ENCODE measurements at places on chromosomes 4 and X.

GRCh38 chr4:40066651-40067050 lies 10.0 kb downstream of the N4BP2 start:
- no peak for DNase-seq

GRCh38 chr4:17535242-17535641 lies 20.3 kb downstream of the CLRN2 start:
- DNase-seq = no peak

DNA sequence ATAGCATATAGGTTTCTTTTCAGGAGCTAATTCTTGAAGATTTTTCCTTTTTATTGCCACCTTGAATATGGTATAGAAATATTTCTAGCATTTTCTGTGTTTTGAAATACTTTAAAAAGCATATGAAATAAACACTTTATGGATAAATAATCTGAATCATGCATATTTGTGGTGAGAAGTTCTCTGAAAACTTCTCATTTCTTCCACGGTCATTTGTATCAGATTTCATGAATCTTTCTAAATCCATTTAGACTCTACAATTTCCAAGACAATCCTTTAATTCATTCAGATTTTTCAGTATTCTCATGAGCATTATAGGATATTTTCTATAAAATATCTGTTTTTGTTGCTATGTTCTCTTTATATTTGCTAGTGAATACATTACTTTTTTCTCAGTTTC lies 16.2 kb upstream of the CA5B start:
- DNase-seq = no peak

GRCh38 chrX:132664273-132664672 lies 175.4 kb upstream of the MBNL3 start:
- DNase-seq = no peak

DNA sequence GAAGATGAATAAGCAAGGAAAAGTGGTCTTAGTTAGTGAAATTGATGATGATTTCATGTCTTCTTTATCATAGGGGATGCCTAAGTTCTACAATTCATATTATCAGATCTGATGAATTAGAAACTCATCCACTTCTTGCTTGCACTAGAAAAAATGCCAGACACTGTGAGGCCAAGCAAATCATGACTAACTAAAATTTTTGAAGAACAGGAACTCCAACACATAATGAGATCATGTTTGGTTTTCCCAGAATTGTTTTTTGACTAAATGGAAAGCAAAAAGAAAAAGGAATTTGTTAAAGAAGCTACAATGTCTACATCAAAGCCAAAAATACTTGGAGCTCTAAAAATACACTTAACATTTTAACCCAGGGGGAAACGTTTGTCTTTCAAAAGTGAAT lies 120.4 kb downstream of the ARSF start:
- no peak for DNase-seq

DNA sequence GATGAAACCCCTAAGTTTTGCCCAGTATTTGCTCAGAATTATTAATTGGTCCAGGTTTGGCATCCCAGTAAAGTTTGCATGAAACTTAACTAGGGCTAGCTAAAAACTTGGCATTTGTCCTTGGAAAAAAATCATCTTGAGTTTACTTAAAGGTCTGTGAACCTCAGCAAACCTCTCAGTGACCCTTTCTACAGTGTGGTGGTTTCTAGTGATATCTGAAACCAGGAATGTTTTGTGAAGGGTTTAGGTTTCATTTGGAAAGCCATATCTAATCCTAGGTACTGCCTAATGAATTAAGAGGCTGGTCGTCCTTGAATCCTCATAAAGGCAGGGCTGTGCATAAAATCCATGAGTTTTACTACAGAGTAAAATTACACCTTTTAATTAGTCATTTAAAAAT lies 218.5 kb upstream of the ANKRD50 start:
- no peak for DNase-seq

DNA sequence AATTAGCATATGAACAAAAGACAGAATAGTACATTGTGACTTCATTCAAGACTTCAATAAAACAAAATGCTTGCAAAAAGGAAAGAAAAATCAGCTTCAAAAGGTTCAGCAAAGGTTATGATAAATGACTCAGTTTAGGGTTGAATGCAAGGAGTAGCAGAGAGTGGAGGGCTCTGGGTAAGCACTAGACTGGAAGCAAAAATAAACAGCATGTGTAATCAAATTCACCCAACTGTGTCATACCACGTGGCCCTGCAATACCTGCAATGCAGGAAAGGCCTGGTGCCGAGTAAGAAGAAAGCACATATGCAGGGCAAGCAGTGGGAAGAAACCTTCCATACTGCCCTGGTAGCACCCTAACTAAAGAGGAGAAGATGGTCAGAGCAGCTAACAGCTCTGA lies 88.7 kb downstream of the ATP11C start:
- DNase-seq = no peak

DNA sequence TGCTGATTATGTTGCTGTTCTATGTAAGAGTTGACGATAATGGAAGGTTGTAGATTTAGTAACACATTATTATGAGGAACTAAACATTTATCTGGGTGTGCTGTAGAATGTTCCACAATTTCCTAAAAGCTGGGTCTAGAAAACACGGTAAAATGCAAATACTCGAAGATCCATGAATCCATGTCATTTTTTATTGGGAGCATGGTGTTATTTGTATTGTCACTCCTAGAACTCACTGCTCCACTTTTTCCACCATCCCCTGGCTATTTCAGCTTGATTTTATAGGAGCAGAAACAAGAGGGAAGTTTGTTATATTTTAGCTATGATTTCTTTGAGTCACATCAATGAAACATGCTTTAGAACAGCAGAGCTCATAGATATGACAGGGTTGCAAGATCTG lies 155.0 kb upstream of the ANK2 start:
- DNase-seq = no peak

DNA sequence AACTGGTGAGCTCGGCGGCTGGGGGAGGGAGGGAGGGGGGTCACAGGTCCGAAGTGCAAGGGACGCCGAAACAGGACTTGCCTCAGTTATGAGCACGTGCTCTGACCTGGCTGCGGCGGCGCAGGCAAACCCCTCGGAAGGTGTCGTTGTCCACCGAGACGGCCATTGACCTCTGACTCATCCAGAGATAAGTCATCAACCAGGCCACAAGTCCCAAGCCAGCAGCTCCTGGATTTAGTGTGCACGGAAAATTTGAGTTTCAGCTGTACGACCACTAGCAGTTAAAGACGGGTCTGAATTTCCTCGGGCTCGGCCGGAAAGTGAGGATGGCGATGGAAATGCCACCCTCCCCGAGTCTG lies 674 bp downstream of the SH3D19 start:
- peak; percentile 39 for DNase-seq

DNA sequence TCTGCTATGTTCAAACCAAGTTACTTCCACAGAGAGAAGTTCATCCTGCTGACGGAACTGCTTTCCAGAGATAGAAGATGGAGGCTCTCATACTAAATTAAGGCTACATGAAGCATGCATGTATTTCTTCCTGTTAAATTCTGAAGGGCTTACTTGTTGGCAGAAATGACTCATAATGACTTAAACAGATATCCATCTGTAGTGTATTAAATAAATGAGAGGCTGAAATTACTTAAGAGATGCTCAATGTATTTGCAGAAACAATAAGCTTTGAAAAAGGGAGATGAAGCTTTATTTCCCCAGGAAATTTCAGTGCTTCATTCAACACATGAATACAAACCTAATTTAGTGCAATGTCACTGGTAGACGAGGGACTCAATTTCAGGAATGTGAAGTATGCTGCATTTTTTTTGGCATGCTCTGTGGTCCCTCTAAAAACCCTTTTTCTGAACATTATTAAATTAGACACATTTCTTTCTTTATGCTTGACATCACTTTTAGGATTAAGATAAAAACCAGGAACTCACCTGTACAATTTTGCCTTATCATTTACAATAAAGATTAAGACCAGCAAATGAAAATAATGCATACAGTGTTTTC lies 759.1 kb upstream of the POU3F4 start:
- DNase-seq = no peak

DNA sequence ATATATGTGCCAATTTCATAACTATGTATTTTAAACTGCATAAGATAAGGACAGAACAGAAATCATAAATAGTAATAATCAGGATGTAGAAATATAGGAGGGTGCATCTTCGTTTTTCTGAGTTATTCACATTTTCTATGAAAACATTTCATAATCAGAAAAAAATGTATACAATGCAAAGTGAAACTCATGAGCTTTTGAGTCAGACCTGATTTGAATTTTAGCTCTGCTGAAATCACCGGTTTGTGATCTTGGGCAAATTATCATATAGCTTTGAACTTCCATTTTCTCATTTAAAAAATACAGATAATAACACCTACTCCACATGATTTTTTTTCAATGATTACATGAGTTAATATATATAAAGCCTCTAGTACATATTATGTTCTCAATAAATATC lies 106.9 kb downstream of the KDR start:
- DNase-seq = no peak

- DNase-seq = no peak
These were observed 95.1 kb upstream of the LIMCH1 start for GRCh38 chr4:41442810-41443209.

DNA sequence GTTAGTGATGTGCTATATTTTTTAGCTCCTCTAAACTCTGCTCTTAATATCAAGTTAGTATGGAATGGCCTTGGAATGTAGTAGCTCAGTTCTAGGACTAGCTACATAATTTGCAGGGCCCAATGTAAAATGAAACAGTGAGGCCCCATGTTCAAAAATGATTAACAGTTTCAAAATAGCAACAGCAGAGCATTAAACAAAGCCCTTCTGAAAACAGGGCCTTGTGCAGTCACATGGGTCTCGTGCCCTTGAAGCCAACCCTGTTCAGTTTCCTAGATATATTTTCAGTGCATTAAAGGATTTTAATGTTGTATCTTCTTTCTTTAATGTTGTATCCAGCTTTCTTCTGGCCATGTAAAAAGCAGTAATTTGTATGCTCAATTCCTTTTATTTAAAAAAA lies 82.1 kb downstream of the TASL start:
- no peak for DNase-seq

GRCh38 chrX:49175435-49176274 lies 4.0 kb downstream of the PLP2 start:
- DNase-seq = no peak
